ENCODE measurements at places on chromosomes 1 and 21.

DNA sequence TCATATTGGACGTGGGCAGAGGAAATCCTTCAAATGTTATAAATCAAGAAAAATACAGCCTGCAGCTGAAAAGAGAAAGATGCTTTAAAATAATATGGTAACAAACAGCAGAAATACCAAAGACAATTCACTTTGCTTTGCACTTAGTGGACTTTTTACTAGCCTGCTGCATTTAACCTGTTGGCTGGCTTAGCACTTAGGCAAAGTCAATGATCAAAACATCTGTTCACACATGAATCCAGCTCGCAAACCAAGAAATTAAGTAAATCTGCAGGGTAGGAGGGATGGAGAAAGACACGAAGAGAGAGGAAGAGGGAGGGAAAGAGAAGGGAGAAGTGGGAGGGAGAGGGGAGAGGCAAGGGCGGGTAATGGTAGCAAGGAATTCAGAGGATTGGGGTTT is 103.6 kb upstream of the RAB4A start:
- no peak for DNase-seq

- DNase-seq = no peak
These were observed 3.9 kb downstream of the DCST2 start for GRCh38 chr1:155029513-155030242.

- DNase-seq = no peak
These were observed 172.8 kb upstream of the TMEM51 start for GRCh38 chr1:14980621-14981218.

GRCh38 chr1:168665975-168666374 is 63.0 kb downstream of the DPT start:
- no peak for DNase-seq

DNA sequence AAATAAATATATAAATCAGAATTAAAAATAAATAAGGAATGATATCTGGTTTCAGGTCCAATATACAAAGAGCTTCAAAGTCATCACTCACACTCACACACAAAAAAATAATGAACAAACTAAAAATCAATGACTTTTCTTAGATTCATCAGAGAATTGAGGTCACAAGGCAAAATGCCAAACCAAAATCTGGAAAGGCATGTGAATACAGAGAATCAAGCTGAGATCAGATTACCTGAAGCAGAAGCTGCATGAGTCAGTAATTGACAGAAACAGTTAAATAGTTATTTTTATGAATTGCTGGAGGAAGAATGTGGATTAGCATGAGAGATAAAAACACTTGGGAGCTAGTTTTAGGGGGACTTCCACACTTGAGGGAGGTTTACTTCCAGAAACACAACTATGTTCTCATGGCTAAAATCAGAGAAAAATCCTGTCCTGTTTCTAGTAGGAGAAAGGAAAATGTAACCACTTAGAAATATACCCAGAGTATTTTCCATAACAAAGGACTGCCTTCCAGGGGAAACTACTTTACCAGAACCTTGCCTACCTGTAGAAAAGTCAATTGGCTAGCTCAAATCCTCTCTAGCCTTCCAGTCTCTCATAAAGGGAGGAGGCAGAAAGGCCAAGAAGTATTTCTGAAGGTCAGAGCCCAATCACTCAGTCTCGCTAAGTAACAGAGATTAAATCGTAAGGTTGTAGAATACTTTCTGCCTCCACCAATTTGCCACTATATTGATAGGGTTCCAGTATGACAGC is 536.6 kb upstream of the NR5A2 start:
- DNase-seq = no peak

DNA sequence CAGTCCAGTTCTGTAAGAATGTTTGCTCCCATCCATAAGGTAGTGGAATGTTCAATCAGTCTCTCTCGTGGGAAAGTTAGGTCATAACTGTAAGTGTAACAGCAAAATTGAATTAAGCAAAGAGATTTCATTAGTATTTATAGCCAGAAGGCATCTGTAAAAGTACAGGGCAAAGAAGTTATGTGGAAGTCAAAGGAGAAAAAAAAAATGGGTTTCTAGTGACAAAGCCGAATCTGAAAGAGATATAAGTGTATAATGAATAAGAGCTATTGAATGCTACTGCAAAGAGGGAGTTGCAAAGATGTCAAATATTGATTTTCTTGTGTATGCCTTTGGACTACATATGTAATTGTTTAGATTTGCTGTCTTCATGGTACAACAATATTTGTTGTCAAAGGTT is 47.4 kb upstream of the FOXD3 start:
- DNase-seq = no peak

DNA sequence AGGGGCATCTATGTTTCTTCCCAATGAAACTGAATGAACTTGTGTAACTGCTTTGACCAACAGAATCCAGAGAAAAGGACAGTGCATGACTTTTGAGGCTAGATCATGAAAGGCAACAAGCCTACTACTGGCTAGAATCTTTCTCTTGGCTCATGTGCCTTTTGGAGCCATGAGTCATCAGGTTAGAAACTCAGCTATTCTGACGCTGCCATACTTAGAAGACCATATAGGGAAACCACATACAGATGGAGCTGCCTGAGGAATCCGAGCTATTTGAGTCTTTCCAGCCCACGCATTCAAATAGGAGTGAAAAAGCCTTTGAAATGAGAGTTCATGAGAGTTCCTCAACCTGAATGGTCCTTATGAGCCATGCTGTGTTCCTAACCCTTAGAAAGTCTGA is 738.5 kb upstream of the CHRM3 start:
- DNase-seq = no peak

DNA sequence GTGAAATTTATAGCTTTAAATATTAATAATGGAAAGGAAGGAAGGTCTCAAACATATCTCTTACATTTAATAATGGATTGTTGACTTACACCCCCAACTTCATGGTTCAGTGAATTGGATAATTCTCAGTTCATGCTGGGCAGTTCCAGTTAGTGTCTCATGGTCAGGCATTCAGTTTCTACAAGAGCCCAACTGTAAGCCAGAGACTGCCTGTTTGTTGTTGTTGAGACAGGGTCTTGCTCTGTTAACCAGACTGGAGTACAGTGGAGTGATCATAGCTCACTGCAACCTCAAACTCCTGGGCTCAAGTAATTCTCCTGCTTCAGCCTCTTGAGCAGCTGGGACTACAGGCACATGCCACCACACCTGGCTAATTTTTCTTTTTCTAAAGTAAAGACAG is 5.0 kb upstream of the DMAP1 start:
- DNase-seq = no peak

DNA sequence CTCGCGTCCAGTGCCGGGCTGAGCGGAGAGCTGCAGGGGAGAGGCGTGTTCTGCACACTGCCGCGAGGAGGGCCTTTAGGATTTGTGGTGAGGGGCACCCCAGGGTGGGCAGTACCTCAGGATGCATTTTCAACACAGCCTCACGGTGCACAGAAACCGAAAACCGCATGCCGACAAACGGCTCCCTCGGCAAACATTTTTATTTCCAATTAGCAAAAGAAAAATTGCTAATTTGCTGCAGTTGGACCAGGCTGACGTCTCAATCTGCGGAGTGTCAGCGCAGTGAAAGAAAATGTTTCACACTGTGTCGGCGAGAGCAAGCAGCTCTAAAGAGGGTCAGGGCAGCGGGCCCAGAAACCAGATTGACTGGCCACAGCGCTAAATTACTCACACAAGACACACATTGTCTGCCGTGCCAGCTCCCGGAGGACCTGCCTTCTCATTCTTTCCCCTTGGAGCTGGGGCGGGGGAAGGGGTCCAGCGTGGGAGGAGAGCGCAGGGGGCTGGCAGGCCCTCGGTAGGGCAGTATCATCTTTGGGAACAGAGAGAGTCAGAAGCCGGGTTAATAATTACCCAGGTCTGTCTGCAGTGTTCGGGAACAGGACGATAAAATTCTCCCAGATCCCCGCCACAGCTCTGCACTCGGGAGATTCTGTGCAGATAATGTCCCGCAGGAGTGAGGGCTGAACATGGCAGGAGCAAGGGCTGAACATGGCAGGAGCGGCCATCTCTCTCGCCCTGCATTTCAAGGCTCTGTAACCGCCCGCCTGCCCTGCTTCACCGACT is 150.2 kb downstream of the PRDM16 start:
- no peak for DNase-seq

DNA sequence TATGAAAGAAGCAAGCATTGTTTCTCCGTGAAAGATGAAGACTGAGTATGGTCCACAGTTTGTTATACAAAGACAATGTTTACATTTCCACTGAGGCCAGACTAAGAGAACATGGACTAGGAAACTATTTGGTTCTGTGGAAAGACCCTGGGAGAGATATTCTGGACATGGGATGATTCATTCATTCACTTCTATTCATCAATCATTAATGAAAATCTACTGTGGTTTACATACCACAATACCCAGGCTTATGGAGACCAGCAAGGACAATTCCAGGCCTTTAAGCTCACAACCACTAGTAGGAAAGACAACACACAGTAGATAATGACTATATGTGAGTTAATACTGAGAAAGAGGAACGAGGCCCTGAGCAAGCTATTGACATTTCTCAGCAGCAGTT is 125.4 kb downstream of the TBX15 start:
- DNase-seq = no peak

GRCh38 chr1:84020151-84020550 is 21.2 kb upstream of the TTLL7 start:
- no peak for DNase-seq

DNA sequence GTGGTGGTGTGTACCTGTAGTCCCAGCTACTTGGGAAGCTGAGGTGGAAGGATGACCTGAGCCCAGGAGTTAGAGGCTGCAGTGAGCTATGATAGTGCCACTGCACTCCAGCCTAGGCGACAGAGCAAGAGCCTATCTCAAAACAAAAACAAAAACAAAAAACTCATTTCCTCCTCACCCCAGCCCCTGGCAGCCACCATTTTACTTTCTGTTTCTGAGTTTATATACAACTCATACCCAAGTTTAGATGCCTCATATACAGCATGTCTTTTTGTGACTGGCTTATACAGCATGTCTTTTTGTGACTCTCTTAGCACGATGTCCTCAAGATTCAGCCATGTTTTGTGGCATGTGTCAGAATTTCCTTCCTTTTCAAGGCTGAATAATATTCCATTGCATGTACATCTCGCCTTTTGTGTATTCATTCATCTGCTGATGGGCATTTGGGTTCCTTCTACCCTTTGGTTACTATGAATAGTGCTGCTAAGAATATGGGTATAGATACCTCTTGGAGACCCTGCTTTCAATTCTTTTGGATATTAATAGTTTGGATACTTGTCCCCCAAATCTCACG is 14.7 kb downstream of the COA7 start:
- no peak for DNase-seq

DNA sequence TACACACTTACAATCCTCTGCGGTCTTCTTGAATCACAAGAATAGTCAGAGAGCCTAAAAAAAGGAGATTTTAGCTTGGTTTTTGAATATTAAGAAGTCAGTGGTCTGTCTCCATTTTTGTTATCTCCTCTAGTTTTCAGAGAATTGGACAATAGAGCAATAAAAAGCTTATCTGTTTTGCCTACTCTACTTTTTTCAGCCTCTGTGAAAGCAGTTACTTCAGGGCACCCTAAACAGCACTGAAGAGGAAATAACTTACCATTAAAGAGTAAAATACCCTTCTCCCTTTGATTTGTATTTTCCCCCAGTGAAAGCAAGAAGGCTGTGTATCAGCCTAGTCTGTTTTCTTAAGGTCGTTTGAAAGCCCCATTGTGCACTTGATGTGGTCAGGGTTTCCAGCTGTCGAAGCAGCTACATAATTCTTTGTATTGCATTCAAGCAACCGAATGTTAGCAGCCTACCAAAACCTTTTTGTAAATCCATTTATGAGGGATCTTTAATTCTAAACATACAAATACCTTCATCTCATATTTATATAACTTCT is 1.0 kb downstream of the NTMT2 start:
- no peak for DNase-seq

- no peak for DNase-seq
These were observed 3.3 kb upstream of the HMGN2 start for GRCh38 chr1:26468911-26469310.

GRCh38 chr1:24545662-24546061 is 10.2 kb upstream of the NCMAP start:
- DNase-seq = no peak

GRCh38 chr1:198669023-198669698 is 30.3 kb downstream of the PTPRC start:
- no peak for DNase-seq

GRCh38 chr1:147080006-147080661 is 92.1 kb downstream of the PRKAB2 start:
- DNase-seq = no peak

DNA sequence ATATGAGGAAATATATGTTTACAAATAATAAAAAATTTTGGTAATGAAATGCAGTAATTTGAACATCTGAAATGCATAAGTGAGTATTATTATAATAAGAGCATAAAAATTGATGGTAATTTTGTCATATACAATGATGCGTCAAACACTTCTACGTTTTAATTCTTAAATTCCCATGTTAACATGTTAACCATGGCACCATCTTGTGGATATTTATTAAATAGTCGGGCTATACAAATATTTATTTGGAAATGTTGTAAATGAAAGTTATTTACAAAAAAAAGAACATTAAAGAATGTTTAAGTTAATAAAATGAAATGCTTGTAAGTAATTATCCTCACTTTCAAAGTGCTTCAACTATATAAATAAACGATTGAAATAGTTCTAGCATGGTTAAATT is 57.2 kb upstream of the C1orf185 start:
- no peak for DNase-seq

DNA sequence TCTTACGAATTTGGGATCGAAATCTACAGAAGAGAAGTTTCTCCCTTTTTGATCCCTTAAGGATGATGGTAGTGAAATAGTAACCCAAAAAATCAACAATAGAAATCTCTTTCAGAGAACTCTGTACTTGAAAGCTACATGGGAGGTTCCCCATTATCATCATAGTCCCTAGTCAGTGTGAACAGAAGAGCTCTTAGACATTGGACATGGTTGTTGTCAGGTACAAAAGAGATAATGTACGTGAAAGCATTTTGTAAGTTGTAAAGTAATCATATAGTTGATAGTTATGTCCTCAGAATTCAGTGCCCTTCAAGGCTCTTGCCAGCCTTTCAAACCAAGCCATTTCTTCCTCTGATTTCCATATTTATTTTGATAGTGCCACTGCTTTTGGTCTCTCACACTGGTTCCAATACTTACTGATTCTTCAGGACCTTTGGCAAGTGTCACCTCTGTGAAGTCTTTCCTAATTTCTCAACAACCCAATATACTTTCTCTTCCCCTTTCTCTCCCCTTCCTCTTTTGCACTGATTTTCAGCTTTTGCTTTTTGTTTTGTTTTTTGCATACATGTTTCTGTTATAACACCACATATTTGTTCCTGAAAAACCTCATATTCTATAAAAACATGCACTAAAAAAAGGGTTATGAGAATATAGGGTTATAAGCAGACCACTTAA is 22.4 kb downstream of the VPS45 start:
- DNase-seq = no peak

GRCh38 chr21:24869862-24870261 is 737.4 kb downstream of the MRPL39 start:
- no peak for DNase-seq

All from activated CD4-positive, alpha-beta T cell treated with anti-CD3 and anti-CD28 coated beads, Interleukin-2, amount 50 U/mL, for 4 hours (primary cell).